Trophoblast cell (in vitro differentiated cells and primary cell): ENCODE measurements at places on chromosomes 1 and 21.

- no peak overlapping the region for H3K27ac ChIP-seq
- no peak for DNase-seq
- no peaks in the 10 kb centered on the region for H3K27me3 ChIP-seq
- H3K36me3 ChIP-seq = no peaks in the 10 kb centered on the region
Observed at GRCh38 chr1:60033066-60033465, 40.5 kb downstream of the C1orf87 start.

GRCh38 chr1:167909691-167910180 lies 4.2 kb downstream of the ADCY10 start:
- no peak overlapping the region for H3K4me3 ChIP-seq
- H3K36me3 ChIP-seq = no peaks in the 10 kb centered on the region

DNA sequence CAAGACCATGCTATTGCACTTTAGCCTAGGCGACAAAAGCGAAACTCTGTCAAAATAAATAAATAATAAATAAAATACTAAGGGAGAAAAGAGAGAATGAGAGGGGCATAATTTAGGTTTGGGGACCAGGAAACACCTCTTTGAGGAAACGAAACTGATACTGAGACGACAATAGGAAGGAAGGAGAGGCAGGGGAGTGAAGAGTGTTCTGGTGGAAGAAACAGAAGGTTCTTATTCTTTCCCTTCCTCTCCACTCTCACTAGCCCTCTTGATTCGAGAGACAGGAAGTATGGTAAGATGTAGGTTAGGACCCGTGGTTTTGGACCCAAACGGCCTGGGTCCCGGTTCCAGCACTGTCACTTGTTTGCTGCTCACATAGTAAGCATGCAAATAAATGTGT lies 1.6 kb upstream of the NKAIN1 start:
- H3K27me3 ChIP-seq = peaks cover 23% of the 10 kb centered on the region
- H3K27ac ChIP-seq = no peak overlapping the region
- DNase-seq = no peak
- H3K4me3 ChIP-seq = no peak overlapping the region
- H3K4me1 ChIP-seq = peaks cover 13% of the 10 kb centered on the region

- no peak for DNase-seq
- H3K4me1 ChIP-seq = no peaks in the 10 kb centered on the region
- no peak overlapping the region for H3K4me3 ChIP-seq
- H3K36me3 ChIP-seq = no peaks in the 10 kb centered on the region
- no peaks in the 10 kb centered on the region for H3K27me3 ChIP-seq
Observed at GRCh38 chr1:83705091-83705490, 293.8 kb downstream of the TTLL7 start.

DNA sequence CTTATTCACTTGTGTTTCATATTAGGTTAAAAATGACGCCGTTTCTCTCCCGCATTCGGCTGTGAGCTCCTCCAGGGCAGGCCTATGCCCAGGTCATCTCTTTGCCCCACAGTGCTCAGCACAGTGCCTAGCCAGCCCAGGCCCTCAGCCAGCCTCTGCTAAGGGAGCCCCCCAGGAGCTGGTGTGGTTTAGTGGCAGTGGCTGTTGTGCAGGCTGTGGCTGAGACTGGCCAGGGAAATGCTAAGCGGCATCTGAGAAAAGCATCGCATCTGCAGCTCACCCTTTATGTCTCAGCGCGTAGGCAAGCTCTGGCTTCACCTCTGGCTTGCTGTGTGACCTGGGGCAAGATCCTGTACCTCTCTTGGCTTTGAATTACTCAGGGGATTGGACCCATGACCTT lies 275.1 kb downstream of the TRABD2B start:
- peaks cover 19% of the 10 kb centered on the region for H3K27me3 ChIP-seq
- H3K36me3 ChIP-seq = no peaks in the 10 kb centered on the region
- H3K4me3 ChIP-seq = no peak overlapping the region
- DNase-seq = no peak
- no peaks in the 10 kb centered on the region for H3K4me1 ChIP-seq
